ENCODE measurements at places on chromosomes 6 and 20. TPM values are rescaled to one million over a fixed set of nuclear protein-coding genes. Genes with fewer than 3 reads are reported as not detected.

Gene WTAP
- 109 TPM for total RNA-seq

Gene LY6G6F
- total RNA-seq: not detected

Gene RAB32
- total RNA-seq: 137 TPM

Gene SULF2
- total RNA-seq: 64.6 TPM

Gene NTSR1
- 2.2 TPM for total RNA-seq

Gene MYB
- total RNA-seq: 0.13 TPM

Gene IL17A
- total RNA-seq: not detected

Gene PDYN
- not detected for total RNA-seq

Gene OGFRL1
- 17.6 TPM for total RNA-seq

Gene GZF1
- total RNA-seq: 11.8 TPM

Gene TBX18
- 25.9 TPM for total RNA-seq
